ENCODE measurements at places on chromosomes 13 and 19.

DNA sequence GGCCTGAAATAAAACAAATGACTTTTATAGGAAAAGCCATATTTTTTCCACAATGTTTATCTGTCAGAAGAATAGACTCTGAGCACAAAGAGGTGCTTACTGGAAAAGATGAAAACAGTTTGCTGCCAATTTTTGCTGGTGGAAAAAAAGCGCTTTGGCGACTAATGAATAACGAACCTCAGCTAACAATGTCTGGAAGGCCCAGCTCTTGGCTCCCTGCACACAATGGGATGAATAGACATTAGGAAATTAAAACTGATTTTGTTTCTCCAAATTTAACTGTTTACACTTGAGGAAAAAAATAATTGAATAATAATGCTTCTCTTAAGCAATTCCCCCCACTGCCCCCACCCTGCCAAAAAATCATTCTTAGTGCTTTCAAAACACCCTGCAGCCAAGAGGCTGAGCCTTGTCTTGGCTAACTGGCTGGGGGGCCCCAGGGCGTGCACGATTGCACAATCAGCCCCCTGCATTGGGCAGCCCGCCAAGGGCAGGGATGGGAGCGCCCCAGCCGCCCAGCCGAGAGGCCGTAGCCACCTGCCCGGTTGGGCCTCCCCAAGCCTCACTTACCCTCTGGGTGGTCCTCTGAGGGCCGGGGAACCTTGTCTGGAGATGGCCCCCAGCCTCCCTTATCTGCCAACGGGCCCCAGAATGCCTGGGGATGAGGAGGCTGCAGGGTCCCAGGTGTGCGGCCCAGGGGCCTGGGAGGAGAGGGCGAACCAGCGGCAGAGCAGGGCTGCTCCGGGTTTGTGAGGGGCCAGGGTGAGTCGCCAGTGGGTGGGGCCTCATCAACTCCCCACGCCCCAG lies 16.8 kb downstream of the CEBPG start:
- no peak for DNase-seq

DNA sequence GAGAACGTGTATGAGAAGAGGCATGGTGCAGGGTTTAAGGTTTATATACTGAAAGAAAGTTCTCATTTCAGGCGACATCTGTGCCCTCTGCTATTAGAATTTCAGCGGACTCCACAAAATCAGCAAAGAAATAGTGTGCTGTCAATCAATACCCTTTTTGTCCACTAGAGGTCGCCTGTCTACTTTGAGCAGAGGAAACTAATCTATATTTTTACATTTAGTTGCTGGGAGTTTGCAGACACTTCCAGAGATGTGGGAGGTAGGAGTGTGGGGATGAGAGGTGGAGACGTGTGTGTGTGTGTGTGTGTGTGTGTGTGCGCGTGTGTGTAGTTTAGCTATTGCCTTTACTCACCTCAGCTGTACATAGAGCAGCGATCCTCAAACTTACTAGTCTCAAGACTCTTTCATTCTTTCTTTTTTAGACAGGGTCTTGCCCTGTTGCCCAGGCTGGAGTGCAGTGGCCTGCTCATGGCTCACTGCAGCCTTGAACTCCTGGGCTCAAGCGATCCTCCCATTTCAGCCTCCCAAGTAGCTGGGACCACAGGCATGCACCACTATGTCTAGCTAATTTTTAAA lies 9.7 kb downstream of the INAFM1 start:
- DNase-seq, result peak; percentile 67

DNA sequence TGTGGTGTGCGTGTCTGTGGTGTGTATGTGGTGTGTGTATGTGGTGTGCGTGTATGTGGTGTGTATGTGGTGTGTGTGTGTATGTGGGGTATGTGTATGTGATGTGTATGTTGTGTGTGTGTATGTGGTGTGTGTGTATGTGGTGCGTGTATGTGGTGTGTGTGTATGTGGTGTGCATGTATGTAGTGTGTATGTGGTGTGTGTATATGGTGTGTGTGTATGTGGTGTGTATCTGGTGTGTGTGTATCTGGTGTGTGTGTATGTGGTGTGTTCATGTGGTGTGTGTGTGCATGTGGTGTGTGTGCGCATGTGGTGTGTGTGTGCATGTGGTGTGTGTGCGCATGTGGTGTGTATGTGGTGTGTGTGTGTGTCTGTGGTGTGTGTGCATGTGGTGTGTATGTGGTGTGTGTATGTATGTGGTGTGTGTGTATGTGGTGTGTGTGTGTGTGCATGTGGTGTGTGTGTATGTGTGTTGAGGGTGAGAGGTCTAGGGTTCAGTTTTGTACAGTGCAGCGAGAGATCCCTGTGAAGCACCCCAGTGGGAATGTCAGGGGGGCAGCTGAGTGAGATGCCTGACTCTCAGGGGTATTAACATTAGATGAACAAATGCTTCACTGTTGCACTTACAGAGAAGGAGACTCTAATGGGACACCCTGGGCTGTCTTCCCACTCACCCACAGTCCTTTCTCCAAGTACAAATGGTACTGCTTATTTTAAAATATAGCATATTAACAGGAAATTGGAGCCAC lies 61.3 kb upstream of the MEDAG start:
- DNase-seq, result no peak

DNA sequence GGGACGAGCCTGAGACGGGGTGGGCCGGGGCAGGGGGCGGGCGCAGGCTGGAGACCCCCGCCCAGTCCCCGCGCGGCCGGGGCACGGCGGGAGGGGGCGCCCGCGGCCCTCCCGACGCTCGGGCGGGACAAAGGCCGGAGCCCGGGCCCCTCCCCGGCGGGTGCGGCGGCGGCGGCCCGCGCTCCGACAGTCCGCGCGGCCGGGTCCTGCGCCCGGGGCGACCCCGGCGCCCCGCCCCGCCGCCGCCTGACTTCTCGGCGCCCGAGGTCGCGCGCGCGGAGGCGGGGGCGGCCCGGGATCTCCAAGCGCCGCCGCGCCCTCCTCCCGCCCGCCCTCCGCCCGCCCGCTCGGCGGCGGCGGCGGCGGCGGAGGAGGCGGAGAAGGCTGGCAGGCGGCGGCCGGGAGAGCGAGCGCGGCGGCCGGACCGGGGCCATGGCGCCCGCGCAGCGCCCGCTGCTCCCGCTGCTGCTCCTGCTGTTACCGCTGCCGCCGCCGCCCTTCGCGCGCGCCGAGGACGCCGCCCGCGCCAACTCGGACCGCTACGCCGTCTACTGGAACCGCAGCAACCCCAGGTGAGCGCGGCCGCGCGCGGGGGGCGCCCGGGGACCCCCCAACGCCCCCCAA lies at the start of gene EFNA2:
TSS of gene EFNA2 (plus strand) at position 137 of the 624 bp plus-strand sequence. CDS start at position 433, 296 bp downstream.
- DNase-seq, result no peak

DNA sequence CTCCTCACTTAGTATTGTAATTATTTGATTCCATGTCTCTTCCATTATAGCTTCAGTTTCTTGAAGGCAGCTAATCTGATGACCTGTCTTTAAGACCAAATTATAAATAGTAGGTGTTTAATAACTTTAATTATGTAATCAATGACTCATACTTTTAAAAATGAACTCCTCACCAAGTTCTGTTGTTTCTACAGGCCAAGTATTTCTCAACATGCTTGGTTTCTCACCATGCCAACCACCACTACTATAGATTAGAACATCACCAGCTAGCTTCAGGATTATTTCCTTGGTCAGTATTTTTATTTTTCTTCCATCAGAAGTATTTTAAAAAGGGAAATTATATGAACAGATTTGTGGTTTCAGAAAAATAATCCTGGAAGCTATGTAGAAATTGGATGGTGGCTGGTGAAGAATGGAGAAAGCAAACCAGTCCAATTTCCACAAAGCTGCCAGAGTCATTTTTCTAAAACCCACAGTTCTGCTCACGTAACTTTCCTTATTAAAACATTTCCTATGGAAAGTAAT lies 237.7 kb upstream of the DACH1 start:
- DNase-seq, result no peak

GRCh38 chr19:2986951-2987524 lies 9.7 kb downstream of the TLE6 start:
- DNase-seq, result no peak

DNA sequence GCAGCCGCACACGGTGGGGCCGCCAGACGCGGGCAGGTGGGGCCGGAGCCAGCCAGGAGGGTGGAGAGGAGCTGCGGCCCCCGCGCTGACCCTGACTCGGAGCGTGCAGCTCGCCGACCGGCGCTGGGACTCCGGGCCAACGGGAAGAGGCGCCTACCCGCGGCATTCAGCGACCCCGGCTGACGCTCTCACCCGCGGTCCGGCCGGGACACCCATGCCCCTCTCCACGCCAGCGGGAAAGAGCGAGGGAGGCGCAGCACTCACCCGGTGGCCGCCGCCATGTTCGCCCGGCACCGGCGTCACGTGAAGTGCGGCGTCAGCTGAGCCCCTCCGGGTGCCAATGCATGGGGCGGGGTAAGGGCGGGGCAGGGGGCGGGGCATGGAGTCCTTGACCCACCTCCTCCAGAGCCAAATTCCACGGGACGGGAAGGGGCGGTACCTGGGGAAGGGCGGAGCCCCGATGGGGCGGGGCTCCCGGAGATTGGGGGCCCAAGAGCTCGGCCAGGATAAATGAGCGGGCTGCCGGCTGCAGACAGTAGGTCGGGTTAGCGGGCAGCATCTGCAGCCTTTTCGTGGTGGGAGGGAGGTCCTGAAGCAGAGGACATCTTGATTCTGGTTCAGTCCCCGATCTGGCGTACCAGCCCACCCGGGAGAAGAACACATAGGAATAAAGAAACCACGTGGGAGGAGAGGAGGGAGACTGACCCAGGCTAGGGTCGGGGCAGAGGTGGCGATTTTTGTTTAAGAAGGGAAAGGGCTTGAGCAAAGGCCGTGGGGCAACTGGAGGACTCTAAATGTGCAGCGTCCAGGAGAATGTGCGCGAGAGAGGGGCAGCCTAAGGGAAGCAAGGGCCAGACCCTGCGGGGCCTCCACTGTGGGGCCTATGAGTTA lies at the start of gene PEPD:
TSS of gene PEPD (minus strand) at position 312 of the 891 bp plus-strand sequence. CDS start at position 281, 31 bp downstream.
- DNase-seq, result peak; percentile 81

GRCh38 chr13:56019606-56020005 lies 1121.1 kb upstream of the PRR20A start:
- DNase-seq, result no peak

- peak; percentile 35 for DNase-seq
These were observed 87.6 kb downstream of the MUC16 start for GRCh38 chr19:8922591-8922990.

DNA sequence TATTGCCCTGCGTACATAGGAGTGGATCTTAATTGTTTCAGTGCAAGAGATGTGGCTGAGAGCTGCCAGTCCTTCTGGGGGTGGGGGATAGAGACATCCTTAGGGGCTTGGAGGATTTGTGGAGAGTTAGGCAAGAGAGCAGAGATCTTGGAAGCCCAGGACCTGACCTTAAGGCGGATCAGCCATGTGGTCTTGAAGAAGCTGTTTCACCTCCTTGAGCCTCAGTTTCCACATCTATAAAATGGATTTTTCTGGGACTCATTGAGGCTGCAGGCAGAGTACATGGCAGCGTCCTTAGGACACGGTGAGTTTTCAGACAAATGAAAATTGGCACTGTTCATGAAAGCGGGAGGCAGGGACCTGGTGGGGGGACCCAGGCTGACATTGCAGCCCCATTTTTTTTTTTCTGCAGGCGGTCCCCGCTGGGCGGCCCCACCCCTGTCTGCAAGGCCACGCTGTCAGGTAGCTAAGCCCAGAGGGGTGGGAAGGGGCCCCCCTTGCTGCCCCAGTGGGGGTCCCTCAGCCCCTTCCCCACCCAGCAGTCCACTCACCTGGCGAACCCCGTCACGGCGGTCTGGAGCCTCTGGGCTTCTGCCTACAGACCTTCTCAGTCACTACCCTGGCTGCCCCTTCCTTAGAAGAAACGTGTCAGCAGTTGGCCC lies 30.0 kb downstream of the PDE4A start:
- no peak for DNase-seq

DNA sequence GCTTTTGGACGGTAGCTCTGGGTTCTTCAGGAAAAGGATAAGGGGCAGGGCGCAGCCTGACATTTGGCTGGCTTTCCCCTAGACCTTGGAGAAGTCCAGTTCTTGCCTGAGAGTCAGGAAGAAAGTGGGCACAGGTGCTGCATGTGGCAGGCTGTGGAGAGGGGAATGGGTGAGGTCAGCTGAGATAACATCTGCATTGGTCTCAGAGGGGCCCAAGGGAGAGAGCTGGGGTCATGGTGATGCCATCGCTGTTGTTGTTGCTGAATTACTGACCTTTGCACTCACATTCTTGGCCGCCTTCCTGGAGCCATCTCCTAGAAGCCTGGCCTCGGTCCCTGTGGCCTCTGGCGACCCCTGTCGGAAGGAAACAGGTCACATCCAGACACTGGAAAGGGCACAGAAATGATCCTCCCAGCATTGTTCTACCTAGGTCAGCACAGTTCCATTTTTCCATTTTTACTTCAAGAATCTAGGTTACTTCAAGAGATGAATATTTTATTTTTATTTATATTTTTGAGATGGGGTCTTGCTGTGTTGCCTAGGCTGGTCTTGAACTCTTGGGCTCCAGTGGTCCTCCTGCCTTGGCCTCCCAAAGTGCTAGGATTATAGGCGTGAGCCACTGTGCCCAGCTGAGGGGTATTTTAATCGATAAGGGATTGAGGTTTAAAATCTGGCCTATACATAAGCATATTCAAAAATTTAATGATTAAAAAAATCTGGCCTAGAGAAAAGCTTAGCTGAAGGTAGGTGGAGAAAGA lies 6.5 kb upstream of the LIPE start:
- DNase-seq, result peak; percentile 22

- DNase-seq, result no peak
These were observed 77.3 kb upstream of the GPR183 start for GRCh38 chr13:99384468-99384867.

DNA sequence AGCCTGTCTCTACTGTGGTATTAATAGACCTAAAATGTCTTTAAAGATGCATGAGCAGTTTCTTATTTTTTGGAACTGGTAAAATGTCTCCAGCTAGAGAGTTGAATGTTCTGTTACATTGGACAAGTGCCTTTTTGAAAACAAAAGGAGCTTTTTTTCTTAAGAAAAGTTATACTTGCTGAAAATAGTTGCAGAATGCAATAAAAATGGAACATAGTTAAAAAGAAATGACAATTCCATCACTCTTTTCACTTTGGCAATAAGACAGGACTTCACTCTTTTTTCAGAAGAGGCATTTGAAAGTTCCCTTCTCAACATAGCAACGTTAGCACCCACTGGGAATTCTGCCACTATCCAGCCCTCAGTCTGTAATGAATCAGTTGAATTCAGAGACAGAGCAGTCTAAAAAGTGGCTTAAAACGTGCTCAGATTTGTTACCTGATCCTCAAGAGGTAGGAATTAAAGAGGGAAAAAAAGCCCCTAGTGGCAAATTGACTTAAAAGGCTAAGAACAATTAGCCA lies 10.1 kb downstream of the RGCC start:
- DNase-seq, result no peak

All from Jurkat, Clone E6-1 (cell line).